Caki2 (cell line): ENCODE measurements at places on chromosomes 2 and 18. TPM values are rescaled to one million over a fixed set of nuclear protein-coding genes. Genes with fewer than 3 reads are reported as not detected.

GRCh38 chr2:26970928-26971627 is 641 bp downstream of the MAPRE3 start:
- peak; percentile 55 for DNase-seq

Gene TEKT4
- not detected in 2 replicates for total RNA-seq

DNA sequence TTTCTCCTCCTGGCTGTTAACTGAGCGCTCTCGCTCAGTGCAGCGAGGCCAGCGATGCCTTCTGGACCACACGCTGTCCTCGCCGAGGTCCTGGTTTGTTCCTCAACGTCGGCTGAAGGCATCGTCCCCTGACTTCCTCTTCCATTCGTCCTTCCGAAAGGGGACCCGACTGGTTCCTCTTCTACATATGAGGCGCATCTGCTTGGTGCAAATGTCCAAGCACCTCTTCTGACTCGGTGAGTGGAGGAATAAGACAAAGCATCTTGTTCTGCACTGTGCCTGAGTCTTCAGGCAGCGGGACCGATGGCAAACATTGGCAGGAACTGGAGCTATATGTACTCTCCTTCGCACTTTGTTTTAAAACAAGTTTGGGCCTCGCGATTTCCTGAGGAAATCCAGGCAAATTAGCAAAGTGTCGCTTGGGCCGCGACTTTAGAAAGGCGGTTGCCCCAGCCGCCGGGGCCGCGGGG is 621 bp upstream of the KCNS3 start:
- DNase-seq: no peak

DNA sequence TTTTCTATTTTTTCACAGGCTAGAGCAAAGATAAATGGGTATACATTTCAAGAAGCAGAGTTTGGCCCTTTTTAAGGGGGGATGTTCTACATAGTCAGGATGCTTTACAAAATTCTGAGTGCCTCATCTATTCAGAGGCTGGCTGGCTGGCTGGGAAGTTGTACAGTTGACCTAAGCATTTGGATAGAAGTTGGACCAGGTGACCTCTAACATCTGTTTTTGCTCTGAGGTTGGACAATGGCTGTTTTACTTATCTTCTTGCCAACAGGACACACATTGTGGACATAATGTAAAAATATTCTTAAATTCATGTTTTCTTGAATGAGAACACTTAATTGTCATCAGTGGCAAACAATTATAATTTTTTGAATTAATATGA is 205.4 kb downstream of the PTPRM start:
- no peak for DNase-seq

- peak; percentile 83 for DNase-seq
These were observed 87.5 kb downstream of the SOCS6 start for GRCh38 chr18:70376137-70376913.
